ENCODE measurements at places on chromosomes 13 and 19.

DNA sequence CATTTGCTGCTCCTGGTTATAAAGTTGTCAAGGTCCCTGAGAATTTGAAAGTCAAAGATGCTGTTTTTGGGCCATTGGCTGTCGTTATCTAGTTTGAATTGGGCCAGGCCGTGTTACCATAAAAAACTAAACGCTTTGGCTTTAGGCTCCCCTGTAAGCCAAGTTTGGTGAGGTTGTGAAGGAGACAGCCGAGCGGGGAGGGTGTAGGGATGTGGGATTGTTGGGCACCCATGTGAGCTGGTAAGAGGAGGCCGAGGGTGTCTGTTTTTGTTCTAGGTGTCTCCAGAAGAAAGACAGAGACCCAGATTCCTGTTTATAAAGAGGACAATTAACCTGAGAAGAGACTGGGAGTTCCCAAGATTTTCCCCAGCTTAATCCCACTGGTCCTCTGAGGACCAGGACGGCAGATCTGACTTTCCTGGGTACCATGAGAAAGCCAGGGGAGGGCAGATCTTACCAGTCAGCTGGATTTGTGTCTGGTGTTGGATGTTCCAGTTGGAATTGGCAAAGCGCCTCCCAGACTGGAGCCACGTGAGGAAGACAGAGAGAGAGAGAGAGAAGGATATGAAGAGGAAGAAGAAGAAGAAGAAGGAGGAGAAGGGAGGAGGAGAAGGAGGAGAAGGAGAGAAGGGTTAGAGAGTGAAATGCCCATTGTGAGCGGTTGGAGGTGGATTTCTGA lies 25.1 kb downstream of the TMEM255B start:
- DNase-seq: no peak

DNA sequence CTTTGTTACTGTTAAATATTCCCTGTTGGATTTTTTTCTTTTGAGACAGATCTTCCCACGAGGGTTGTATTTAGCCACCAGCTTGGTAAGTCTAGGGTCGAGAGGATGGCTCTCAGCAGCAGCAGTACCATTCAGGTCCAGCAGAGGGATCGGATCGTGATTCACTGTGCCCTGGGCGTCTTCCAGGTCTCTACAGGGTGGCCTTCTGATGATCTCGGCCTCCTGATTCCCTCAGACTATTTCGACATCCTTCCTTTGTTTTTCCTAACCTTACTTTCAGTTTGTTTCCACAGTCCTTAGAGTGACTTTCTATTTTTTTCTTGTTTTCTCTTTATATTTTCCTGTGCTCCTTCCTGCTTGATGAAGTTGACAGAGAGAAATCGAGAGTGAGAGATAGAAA lies 1436.9 kb downstream of the UQCRFS1 start:
- DNase-seq: no peak

DNA sequence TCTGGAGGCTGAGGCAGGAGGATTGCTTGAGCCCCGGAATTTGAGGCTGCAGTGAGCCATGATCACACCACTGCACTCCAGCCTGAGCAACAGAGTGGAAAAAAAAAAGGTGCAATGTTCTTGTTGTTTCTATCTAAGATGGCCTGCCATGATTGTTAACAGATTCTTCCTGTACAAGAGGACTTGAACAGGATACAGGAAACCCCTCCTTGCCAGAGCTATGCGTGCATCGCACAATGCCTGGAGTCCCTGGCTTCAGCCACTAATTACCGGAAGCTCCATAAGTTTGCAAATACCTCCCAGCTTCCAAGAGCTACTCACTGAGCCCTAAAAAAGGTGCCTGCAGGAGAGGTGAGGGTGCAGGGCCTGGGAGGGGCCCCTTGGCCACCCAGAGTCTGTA lies 13.1 kb upstream of the HIF3A start:
- DNase-seq: no peak

- DNase-seq: no peak
These were observed 14.5 kb upstream of the ATP11A start for GRCh38 chr13:112675366-112675756.

DNA sequence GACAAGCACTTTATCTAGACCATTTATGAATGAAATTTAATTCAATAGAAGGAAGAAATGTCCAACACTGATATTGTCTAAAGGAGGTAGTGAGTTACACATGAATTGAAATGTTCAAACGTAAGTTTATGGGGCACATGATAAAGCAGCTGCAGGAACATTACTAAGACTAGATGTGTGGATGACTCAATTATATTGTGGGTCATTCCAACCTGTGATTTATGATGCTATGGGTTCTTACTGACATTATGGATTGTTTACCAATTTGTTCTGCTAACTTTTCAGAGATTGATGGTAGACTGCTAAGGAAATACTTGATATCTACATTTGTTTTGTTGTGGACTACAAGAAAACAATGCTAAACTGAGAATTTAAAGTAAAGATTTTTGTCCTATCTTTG lies 56.1 kb upstream of the ATXN8OS start:
- DNase-seq: no peak

DNA sequence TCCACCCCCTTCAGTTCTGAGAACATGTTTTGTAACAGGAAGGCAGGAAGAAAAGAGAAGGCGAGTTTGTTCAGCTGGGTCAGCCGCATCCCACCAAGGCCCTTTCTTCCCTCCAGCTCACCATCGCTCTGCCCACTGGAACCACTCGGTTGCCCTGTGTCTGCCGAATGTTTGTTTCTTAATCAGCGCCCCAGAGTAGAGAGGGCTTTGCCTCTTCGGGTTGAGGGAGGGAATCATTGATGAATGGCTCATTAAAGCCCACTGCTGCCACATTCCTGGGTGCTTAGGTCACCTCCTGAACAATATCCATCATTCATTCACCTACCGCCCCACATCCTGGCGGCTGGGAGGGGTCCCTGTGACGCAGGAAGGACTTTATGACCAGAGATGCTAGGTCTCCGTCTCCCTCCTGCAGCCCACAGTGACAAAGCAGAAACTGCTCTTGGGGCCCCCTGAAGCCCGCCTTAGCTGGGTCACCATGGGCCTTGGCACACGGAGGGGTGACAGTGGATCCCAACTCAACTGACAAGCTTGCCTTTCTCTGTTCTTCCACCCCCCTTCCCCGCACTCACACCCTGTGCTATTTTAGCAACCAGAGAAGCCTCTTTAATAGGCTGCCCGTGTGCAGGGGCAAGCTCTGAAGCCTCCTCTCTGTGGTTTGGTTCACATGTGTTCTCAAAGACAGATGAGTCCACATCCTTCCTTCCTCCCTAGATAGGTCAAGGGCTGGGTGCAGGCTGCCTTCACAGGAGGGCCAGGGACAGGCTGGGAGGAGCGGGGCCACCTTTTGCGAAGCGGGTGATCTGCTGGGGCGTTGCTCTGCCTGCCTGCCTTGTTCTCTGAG lies 46.2 kb downstream of the ACTN4 start:
- no peak for DNase-seq

- no peak for DNase-seq
These were observed 1519.9 kb upstream of the MIR17HG start for GRCh38 chr13:89827552-89827951.

GRCh38 chr13:34611671-34612070 lies 330.4 kb upstream of the NBEA start:
- DNase-seq: no peak

- no peak for DNase-seq
These were observed 511 bp downstream of the WDR88 start for GRCh38 chr19:33132425-33132824.

DNA sequence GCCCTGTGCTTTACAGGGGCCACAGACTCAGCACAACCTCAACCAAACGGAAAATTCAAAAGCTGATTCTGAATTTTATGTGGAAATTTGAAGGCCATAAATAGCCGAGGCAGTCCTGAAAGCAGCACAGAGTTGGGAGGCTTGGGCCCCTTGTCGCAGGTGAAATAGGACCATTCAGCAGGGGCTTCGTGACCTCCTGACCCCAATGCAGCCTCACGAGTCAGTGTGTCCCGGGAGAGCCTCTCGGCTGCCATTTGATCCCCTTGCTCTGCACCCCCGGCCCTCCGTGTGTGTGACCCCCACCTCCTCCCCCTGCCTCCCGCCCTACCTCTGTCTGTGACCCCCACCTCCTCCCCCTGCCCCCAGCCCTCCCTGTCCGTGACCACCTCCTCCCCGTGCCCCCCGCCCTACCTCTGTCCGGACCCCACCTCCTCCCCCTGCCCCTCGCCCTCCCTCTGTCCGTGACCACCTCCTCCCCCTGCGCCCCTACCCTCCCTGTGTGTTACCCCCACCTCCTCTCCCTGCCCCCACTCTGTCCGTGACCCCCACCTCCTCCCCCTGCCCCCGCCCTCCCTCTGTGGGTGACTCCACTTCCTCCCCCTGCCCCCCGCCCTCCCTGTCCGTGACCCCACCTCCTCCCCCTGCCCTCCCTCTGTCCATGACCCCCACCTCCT lies 41.7 kb upstream of the TFDP1 start:
- DNase-seq: no peak

GRCh38 chr19:49806620-49806959 lies 6.5 kb downstream of the FUZ start:
- DNase-seq: no peak

DNA sequence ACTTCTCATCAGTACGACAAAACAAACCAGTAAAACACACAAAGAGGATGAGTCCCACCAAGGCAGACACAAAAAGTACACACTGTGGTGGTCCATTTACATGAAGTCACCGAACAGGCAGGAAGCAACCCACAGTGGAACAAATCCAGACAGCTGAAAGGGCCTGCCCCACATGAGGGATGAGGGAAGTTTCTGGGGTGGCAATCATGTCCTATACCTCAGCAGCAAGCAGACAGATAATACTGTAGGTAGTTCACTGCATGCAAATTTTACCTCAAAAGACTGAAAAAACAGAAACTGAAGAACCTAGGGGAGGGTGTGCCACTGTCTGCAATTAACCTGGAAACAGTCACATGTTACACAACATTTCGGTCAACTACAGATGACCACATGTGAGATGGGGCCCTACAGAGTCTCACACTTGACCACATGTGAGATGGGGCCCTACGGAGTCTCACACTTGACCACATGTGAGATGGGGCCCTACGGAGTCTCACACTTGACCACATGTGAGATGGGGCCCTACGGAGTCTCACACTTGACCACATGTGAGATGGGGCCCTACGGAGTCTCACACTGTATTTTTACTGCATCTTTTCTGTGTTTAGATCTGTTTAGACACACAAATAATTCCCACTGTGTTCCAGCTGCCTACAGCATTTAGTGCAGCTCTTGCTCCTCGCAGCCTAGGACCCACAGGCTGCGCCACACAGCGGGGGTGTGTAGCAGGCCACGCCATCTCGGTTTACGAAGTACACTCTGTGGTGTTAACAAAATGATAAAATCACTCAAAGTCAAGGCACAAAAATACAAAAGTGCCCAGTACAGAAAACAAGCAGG lies 22.2 kb downstream of the PCID2 start:
- DNase-seq: no peak

DNA sequence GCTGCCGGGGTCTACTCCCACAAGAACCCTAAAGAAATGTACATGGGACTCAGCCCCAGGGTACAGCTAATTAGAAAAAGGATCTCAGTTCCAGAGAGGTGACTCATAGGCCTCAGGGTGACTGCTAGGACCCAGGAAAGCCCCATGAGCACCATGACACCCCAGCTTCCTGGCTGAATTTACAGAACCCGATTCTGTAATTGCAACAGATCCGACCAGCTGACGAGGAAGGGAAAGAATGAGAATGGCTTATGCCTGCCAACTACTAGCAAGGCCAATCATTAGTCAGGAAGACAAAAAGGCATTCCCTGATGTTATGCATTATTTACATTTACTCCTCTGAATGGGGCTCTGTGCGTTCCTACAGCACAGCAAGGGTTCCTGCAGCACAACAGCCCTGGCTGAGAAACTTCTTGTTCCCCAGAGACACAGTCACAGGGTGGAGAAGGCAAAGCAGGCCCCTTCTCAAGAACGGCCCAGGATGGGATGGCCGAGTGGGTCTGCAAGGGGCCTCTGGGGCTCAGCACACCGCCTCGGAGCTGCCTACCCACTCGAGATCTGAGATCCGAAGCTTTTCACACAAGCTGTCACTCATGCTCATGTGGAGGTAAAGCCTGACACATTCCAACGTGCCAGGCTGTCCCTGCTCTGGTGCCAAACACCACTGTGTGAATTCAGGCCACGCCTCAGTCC lies 27.2 kb downstream of the PBX4 start:
- peak; percentile 57 for DNase-seq

GRCh38 chr13:40764587-40765403 lies 6.2 kb downstream of the MRPS31 start:
- no peak for DNase-seq
